ENCODE measurements at places on chromosomes 7 and 10.
A peak's percentile ranks its signal among the peaks of the same experiment; 100 is the strongest.

DNA sequence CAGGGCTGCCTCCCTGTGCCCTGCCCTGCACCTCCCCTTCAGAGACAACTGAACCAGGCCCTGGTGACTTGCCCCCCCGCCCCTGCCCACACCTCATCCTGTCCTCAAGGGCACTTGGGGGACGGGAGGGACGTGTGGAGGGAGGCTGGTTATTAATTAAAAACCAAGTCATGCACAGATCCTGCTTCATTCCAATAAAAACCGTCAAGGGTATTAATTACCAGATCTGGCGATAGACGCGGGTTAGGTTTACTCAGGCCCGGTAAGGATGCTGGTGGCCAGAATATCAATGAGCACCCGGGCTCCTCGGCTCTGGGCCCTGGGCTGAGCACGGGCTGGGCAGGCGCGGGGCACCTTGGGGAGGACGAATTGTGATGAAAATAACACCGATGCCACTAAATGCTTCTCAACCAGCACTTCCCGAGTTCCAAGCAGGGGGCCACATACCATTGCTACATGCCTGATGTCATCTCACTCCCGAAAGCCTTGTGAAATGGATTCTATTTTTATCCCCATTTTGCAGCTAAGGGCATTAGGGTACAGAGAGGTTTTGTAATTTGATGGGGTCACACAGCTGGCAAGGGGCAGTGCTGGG, 24.5 kb upstream of the GTF2IRD1 start:
- DNase-seq, result peak; percentile 73

DNA sequence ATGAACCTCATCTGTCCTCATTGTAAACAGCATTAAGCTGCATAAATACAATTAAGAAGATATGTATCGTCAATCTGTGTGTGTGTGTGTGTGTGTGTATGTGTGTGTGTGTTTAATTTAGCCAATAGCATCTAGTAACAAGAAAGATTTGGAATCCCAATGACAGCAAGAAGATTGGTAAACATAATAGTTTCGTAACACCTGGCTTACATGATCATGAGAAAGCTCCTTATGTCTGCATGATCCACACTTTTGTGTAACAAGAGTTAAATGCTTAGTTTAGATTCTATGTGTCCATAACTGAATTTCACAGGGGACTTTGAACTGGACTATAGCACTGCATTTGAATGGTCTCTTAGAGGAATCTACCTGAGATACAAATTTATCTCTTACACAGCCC, 191.0 kb upstream of the BET1 start:
- no peak for DNase-seq

- DNase-seq, result no peak
These were observed 7.2 kb downstream of the ZNF862 start for GRCh38 chr7:149845257-149845980.

DNA sequence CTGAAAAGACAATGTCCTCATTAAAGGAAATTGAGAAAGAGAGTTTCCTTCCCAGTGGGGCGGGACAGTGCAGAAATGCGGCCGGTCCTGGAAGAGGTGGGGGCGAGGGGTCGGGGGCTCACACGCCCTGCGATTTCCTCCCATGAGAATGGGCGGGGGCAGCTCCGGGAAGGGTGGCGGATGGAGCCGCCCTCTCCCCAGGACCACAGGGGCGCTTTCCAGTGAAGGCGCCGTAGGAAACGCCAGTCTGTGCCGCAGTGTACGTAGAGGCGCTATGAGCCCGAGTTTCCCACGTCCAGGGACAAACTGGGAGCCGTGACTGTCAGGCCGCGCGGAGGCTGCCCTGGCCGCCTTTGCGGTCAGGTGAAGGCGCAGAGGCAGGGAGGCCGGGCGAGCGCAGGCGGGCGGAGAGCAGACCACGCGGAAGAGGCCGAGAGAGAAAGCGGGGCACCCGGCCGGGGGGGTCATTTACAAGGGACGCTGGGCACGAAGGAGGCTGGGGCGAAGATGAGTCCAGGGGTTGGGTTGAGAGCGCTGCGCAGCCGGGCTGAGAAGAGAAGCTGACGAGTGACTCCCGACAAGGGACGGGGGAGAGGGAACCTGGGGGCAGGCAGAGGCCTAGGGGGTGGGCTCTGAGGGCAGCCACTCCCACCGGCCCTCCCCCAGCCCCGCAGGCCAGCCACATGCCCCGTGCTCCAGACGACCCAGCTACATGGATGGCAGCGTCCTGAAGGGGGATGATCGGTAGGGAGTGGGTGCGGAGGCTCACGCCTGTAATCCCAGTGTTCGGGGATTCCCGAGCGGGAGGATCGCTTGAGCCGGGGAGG, 45.0 kb downstream of the ALOX5 start:
- DNase-seq, result peak; percentile 61

- DNase-seq, result no peak
These were observed 1.5 kb upstream of the EBLN1 start for GRCh38 chr10:22219308-22219707.

- DNase-seq, result no peak
These were observed 13.9 kb downstream of the ARHGAP22 start for GRCh38 chr10:48590945-48591344.

- no peak for DNase-seq
These were observed 14.0 kb upstream of the NUB1 start for GRCh38 chr7:151327659-151328058.

- DNase-seq, result peak; percentile 37
These were observed 134.8 kb downstream of the PHTF2 start for GRCh38 chr7:77933394-77933793.

GRCh38 chr10:6624392-6624791, 44.3 kb upstream of the PRKCQ start:
- DNase-seq, result no peak

GRCh38 chr10:62057359-62057758, 155.9 kb downstream of the ARID5B start:
- DNase-seq, result no peak

- no peak for DNase-seq
These were observed 74.0 kb upstream of the SEC61G start for GRCh38 chr7:54833001-54833467.

GRCh38 chr7:47332681-47333553, 249.0 kb downstream of the TNS3 start:
- DNase-seq, result no peak

DNA sequence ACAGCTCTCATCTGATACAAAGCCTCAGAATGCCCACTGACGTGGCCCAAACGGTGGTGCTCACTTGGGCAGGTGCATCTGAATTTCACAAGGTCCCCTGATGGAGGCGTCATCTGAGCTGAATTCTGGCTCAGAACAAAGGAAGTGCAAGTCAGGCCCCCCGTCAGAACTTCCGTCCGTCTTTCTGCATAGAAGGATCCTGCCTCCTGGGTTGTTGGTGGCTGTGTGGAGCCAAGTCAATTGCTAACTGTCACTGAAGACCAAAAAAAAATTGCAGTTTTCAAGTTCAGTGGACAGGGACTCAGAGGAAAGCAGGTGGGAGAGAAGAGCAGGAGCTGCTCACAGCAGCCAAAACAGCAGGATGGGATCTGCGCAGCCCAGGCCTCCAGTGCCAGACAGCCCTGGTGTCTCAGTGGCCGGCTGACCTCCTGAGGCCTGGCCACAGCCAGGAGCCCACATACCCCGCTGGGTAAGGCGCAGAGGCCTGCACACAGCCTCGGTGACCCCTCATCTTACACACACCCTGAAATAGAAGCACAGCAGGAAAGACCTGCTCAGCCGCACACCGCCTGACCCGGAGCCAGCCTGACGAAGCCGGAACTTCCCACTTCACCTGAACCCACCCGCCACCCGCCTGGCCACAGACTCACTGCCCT, 49.4 kb downstream of the PYROXD2 start:
- DNase-seq, result no peak

DNA sequence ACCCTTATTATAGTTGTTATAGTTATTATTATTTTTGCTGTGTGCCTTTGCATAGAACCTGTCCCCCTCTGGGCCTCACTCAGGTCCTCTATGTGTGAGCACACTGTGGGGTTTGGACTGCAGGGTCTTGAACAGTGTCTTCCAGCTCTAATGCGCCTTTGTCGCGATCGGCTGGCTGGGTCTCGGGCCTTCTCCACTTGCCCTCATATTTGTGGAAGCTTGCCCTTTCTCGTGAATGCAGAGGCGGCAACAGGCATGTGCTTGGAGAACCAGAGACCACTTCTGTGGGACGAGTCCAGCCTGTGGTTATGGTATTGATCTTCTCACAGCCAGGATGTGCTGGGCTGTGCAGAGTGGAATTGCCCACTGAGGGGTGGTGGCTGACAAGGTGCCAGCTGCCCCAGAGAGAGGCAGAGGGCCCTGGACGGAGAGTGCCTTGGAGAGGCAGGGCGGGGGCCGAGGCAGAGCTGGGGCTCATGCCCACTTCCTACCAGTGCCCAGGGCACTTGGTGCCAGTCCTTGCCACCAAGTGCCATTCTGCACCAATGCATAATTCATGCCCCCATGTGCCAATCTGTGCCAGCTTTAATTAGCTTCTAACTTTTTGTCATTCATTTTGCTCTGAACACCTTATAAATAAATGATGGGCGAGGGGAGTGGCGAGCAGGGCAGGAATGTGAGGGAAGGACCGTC, 6.8 kb upstream of the CDH23 start:
- DNase-seq, result no peak

- DNase-seq, result peak; percentile 56
These were observed 44.9 kb downstream of the PPP1R3C start for GRCh38 chr10:91587710-91588638.

DNA sequence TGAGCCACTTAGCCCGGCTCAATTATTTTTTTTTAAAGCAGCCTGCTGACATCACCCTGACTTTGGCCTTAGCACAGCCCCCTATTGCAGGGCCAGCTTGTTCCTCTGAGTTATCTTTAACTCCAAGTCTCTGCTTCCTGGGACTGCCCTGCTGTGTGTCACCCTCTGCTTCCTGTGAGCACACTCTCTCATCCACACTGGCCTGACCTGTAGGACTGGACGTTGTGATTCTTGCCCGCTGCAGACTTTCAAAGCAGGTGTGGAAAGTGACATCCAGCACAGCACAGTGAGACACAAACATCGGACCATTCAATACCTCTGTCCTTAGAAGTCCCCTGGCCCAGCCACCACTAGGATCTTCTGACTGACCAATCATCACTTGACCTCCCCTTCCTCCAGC, 26.4 kb upstream of the HSPA12A start:
- peak; percentile 24 for DNase-seq

- no peak for DNase-seq
These were observed 62.8 kb downstream of the ARMH3 start for GRCh38 chr10:101993221-101993620.

DNA sequence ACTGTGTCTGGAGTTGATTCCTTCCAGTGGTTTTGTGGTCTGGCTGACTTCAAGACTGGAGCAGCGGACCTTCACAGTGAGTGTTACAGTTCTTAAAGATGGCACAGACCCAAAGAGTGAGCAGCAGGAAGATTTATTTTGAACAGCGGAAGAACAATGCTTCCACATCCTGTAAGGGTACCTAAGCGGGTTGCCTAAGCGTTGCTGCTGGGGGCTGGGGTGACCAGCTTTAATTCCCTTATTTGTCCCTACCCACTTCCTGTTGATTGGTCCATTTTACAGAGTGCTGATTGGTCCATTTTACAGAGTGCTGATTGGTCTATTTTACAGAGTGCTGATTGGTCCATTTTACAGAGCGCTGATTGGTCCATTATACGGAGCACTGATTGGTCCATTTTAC, 13.2 kb downstream of the AKR1B15 start:
- peak; percentile 33 for DNase-seq

DNA sequence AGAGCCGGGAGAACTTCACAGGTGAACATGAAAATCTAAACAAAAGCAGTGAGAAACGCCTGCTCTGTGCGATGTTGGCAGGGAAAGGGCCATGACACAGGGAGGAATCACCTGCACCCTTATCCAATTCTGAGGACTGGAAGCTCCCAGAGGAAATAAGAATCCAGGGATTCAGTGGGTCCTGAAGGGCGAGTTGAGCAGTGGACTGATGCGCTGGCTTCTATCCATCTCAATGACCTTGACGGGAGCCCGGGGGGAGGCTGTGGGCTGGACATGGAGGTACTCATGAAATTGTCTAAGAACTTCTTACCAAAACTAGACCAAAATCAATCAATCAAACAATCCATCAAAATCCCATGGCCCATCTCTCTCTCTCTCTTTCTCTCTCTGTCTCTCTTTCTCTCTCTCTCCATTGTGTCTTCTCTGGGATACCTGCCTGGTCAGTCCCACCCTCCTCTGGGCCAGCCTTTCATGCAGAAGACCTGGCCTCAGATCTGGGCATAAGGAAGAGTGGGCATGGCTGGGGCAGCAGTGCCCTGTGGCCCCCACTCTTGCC, 7.2 kb downstream of the CPXM2 start:
- no peak for DNase-seq

GRCh38 chr7:148914208-148914777, 30.2 kb upstream of the EZH2 start:
- DNase-seq, result peak; percentile 37

Measured in AG20443 (cell line).